ENCODE measurements at places on chromosomes 5 and 9.

GRCh38 chr5:162995568-162995967 is 441.8 kb upstream of the CCNG1 start:
- H3K4me3 ChIP-seq = no peak overlapping the region
- H3K4me1 ChIP-seq = no peaks in the 10 kb centered on the region
- no peak overlapping the region for H3K27ac ChIP-seq
- no peaks in the 10 kb centered on the region for H3K36me3 ChIP-seq
- no peaks in the 10 kb centered on the region for H3K27me3 ChIP-seq
- no peak for DNase-seq

GRCh38 chr9:86135371-86135770 is 36.0 kb upstream of the GOLM1 start:
- no peaks in the 10 kb centered on the region for H3K27me3 ChIP-seq
- H3K4me1 ChIP-seq = peaks cover 1% of the 10 kb centered on the region
- no peak overlapping the region for H3K4me3 ChIP-seq
- H3K36me3 ChIP-seq = no peaks in the 10 kb centered on the region
- H3K27ac ChIP-seq = no peak overlapping the region
- no peak for DNase-seq

GRCh38 chr9:131879181-131879910 is 139.5 kb upstream of the RAPGEF1 start:
- H3K4me1 ChIP-seq = peaks cover 35% of the 10 kb centered on the region
- H3K4me3 ChIP-seq = no peak overlapping the region
- H3K27ac ChIP-seq = peak overlapping the region; percentile 64
- H3K27me3 ChIP-seq = no peaks in the 10 kb centered on the region
- H3K36me3 ChIP-seq = peaks cover 3% of the 10 kb centered on the region

GRCh38 chr5:179163236-179164155 is 103.3 kb downstream of the ZNF354C start:
- no peaks in the 10 kb centered on the region for H3K27me3 ChIP-seq
- H3K4me1 ChIP-seq = no peaks in the 10 kb centered on the region

DNA sequence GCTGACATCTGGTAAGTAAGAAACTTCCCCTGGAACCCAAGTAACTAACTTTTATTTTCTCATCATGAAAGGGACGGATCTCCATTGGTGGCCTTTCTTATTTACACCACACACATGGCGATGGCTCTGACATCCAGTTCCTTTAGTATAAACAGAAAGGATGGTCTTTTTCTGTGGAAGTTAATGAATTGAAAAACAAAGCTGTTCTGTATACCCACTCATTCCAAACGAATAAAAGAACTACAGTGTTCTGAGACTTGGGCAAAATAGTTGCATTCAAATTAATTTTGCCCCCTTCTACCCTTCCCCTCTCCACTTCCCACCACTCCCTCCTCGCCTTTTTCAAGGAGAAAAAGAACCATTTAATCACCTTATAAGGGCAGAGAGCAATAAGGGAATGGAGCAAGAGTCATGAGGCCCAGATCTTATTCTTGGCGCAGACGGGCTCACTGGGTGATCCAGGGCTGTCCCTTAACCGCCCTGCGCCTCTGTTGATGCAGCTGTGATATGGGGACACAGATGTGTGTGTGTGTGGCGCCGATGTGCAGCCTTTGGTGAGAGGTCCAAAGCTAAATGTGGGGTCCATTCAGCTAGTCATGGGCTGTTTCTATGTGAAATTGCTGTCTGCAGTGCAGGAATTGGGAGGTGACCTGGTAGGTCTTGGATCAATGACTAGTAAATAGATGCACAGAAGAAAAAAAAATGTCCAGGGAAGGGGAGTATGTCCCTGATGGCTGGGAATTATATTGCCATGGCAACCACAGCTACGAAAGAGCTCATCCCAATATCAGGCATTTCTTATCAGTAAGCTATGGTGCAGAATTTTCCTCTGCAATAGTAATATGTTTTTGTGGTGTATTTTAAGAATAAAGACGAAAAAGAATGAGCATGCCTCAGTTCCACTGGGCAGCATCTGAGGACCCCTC is 141.5 kb upstream of the ERCC6L2 start:
- DNase-seq = no peak
- H3K4me3 ChIP-seq = no peak overlapping the region
- peaks cover 40% of the 10 kb centered on the region for H3K27me3 ChIP-seq
- H3K27ac ChIP-seq = no peak overlapping the region
- H3K36me3 ChIP-seq = peaks cover 2% of the 10 kb centered on the region

GRCh38 chr5:41787265-41787664 is 83.0 kb downstream of the OXCT1 start:
- no peak overlapping the region for H3K4me3 ChIP-seq
- H3K4me1 ChIP-seq = no peaks in the 10 kb centered on the region
- no peaks in the 10 kb centered on the region for H3K27me3 ChIP-seq
- no peak for DNase-seq
- no peak overlapping the region for H3K27ac ChIP-seq
- peaks cover 16% of the 10 kb centered on the region for H3K36me3 ChIP-seq

DNA sequence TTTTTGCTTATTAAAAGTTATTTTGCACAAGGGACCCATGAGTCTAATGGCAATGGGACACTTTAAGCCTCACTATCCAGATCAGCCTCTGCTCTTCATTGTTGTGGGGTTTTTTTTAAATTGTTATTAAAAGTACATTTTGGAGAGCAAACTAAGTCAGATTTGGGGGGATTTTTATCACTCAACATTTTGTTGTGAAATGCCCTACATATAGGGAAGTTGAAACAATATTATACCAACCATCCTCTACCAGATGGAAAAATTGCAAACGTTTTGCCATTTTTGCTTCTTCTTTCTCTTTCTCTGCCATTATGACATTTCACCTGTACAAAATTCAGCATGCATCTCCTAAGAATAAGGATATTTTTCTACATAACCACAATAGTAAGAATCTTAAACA is 75.3 kb downstream of the SLC1A3 start:
- no peak overlapping the region for H3K4me3 ChIP-seq
- H3K4me1 ChIP-seq = no peaks in the 10 kb centered on the region
- peaks cover 2% of the 10 kb centered on the region for H3K27me3 ChIP-seq

GRCh38 chr9:136831720-136832104 is 10.6 kb upstream of the AJM1 start:
- H3K4me3 ChIP-seq = no peak overlapping the region
- DNase-seq = no peak
- no peak overlapping the region for H3K27ac ChIP-seq
- no peaks in the 10 kb centered on the region for H3K36me3 ChIP-seq
- no peaks in the 10 kb centered on the region for H3K4me1 ChIP-seq
- no peaks in the 10 kb centered on the region for H3K27me3 ChIP-seq

DNA sequence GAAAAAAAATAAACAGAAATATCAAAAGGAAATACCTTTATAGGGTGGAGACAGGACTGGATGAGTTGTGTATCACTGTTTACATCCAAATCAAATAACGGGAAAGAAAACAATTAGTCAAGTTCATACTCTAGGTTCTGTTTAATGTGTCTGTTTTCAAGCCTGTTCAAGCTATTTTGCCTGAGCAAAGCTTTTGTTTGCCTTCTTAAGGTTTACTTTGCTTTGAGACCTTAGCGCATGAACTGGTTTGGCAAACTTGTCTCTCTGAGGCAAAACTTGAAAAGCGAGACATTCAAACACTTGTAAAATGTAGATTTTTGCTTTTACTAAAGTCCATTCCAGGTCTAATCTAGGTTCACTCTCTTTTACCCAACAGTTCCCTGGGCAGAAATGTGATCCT is 174.1 kb upstream of the RFX3 start:
- no peak overlapping the region for H3K27ac ChIP-seq
- peaks cover 8% of the 10 kb centered on the region for H3K27me3 ChIP-seq
- H3K4me3 ChIP-seq = no peak overlapping the region
- no peaks in the 10 kb centered on the region for H3K36me3 ChIP-seq

GRCh38 chr5:151924564-151925301 is at the start of gene GLRA1:
Gene GLRA1 (minus strand): TSS chr5:151924851. CDS start chr5:151924549, 302 bp downstream.
- no peak within 1 kb of the TSS for H3K4me3 ChIP-seq
- peaks cover 11% of the 10 kb centered on the region for H3K27me3 ChIP-seq
- H3K36me3 ChIP-seq = no peaks in the 10 kb centered on the region
- peak; percentile 71 for DNase-seq

DNA sequence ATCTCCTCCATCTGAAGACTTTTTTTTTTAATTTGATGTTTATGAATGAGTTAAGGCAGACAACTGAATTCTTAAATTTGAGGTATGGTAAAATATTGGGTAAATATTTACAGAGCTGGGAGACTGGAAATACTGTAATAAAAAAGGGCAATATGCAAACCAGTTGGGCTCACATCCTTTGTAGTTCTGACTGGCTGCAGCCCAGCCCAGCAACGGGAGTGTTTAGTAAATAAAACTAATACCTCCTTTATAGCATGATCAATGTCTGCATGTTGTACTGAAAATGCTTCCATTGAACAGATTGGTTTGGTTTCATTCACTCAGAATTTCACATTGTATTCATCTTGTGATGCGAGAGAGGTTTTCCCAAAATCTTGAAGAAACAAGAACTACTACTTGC is 365.0 kb downstream of the DMRT2 start:
- no peak overlapping the region for H3K27ac ChIP-seq
- DNase-seq = no peak
- H3K4me3 ChIP-seq = no peak overlapping the region
- no peaks in the 10 kb centered on the region for H3K36me3 ChIP-seq

DNA sequence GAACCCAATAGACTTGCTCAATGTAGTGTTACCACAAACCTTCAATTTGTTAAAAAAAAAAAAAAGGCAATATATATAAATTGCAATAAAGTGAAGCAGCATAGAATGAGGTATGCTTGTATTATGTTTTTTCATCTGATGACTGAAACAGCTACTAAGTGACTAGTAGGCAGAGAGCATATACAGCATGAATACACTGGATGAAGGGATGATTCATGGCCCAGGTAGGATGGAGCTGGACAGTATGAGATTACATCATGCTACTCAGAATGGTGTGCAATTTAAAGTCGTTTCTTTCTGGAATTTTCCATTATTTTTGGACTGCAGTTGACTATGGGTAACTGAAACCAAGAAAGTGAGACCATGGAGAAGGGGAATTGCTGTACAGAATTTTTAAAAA is 161.2 kb downstream of the GNA14 start:
- no peak overlapping the region for H3K4me3 ChIP-seq
- peaks cover 13% of the 10 kb centered on the region for H3K4me1 ChIP-seq
- H3K27ac ChIP-seq = no peak overlapping the region
- no peak for DNase-seq
- H3K27me3 ChIP-seq = peaks cover 2% of the 10 kb centered on the region
